ENCODE measurements at places on chromosomes 12 and 14.

- DNase-seq = no peak
Measured at GRCh38 chr12:24138041-24138440, 188.6 kb upstream of the SOX5 start.

DNA sequence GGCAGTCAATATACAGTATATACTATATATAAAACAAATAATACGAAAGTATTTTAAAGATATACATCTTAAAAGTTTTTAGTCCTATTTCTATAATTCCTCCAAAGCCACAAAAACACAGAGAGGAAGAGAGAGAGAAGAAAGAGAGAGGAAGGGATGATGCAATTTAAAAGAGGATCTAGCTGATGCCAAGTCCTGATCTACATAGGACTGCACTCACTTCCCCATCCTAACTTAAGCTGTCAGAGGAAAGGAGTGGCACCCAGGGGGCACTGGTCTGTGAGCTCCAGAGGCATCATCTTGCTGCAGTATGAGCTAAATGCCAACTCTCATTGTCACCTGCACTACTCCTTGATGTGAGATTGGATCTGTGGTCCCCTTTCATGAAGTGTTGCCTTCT lies 95.8 kb downstream of the C12orf42 start:
- DNase-seq = no peak

DNA sequence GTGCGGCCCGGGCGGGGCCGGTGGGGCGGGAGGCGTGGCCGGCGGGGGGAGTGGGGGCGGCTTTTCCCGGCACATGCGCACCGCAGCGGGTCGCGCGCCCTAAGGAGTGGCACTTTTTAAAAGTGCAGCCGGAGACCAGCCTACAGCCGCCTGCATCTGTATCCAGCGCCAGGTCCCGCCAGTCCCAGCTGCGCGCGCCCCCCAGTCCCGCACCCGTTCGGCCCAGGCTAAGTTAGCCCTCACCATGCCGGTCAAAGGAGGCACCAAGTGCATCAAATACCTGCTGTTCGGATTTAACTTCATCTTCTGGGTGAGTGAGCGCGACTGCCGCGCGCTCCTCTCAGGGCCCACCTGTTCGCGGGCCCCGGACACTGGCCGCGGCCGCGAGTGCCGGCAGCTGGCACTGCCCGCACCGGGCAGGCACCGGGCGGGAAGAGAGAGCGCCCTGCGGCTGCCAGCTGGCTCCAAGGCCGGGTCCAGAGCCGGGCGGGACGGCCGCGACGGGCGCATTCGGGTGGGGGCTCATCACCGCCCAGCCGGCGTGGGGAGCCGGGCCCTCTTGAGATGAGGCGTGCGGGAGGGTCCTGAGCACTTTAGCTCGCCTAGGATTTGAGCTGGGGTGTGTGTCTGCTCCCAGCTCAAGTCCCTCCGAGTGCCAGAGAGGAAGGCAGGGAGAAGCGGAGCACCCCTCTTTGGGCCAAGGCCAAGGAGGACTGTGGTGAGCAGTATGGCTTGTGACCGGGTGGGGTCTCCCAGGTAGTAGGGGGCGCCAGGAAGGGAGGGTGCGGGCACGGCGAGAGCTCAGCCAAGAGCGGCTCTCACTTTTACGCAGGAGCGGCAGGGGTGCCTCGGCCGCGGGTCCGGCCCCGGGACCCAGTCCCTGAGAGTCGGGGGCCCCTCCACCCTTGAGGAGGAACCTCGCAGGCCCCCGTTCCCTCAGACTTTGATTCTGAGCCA lies at the start of gene CD9:
Gene CD9, plus strand, starts transcription at position 145 of the 957 bp plus-strand sequence. Its CDS starts 100 bp downstream, at position 245.
- peak; percentile 7 for DNase-seq

DNA sequence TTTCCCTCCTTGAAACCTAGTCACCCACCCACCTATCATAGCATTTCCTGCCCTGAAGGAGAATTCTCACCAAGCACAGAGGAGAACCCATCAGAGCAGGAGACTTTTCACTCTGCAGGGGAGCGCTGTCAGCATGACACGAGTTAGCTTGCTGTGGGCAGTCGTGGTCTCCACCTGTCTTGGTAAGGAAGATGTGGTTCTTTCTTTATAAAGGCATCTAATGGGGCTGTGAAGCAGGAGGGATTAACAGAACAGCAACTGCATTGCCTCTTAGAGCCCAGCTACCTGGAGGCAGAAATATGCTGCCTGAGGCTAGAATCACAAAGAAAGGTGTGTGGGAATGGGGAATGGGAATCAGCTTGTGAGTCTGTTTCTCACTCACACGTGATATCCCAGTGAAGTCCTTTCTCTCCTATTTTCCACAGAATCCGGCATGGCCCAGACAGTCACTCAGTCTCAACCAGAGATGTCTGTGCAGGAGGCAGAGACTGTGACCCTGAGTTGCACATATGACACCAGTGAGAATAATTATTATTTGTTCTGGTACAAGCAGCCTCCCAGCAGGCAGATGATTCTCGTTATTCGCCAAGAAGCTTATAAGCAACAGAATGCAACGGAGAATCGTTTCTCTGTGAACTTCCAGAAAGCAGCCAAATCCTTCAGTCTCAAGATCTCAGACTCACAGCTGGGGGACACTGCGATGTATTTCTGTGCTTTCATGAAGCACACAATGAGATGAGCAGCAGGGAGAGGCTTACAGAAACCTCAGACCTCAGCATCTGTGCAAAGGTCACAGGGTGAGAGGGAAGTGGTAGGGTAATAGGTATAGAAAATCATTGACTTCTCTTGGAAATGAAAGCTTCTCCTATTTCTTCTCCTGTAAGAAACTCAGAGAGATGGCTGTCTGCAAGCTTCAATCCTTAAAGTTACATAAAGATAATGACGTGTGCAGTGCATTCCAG lies 316.9 kb downstream of the DAD1 start:
- no peak for DNase-seq

GRCh38 chr12:49889361-49890095 lies 14.2 kb downstream of the FAIM2 start:
- no peak for DNase-seq

DNA sequence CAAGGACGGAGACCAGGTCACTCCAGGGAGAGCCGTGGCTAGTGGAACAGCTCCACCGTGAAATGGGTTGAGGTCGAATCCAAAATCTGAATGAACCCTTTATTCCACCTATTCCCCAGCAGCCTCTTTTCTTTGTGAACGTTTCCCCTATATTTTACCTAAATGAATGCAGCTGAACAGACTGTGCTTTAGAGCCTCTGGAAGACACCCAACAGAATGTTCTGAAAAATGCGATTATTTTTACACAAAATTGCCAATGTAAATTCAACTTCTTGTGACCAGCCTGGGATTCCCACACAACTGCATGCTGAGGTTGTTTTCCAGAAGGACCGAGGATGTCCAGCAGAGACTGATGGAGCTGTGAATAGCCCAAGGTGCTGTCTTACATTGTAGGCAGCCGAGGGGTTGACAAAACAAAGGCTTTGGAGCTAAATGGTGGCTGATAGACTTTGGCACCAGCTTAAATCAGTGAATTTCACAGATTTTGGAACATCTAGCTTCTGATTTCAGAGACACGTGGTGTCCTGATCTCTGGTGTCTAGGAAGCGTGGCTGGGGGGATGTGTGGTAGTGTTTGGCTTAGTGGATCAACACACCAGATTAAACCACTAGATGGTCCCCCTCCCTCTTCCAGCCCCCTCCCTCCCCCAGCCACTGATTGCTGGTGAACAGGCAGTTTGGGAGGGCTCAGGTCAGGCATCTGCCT lies 150.4 kb downstream of the ZNF664 start:
- DNase-seq = no peak

Measured in stimulated activated CD8-positive, alpha-beta memory T cell treated with anti-CD3 and anti-CD28 coated beads, Interleukin-4, amount 100 ng/mL, for 4 hours (primary cell).